ENCODE measurements at places on chromosomes 12 and 14.
A peak's percentile ranks its signal among the peaks of the same experiment; 100 is the strongest.

DNA sequence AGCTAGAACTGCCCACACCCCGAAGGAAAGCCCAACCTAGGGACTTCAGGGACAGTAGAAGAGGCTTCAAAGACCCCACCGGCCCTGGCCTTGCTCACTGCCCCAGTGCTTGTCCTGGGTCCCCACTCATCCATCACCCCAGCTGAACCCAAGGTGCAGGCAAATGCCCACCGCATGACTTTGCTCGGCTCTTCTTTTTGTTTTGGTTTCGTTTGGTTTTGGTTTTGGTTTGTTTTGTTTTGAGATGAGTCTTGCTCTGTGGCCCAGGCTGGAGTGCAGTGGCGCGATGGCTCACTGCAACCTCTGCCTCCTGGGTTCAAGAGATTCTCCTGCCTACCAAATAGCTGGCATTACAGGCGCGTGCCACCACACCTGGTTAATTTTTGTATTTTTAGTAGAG lies 9.0 kb downstream of the CCDC85C start:
- DNase-seq, result peak; percentile 57

DNA sequence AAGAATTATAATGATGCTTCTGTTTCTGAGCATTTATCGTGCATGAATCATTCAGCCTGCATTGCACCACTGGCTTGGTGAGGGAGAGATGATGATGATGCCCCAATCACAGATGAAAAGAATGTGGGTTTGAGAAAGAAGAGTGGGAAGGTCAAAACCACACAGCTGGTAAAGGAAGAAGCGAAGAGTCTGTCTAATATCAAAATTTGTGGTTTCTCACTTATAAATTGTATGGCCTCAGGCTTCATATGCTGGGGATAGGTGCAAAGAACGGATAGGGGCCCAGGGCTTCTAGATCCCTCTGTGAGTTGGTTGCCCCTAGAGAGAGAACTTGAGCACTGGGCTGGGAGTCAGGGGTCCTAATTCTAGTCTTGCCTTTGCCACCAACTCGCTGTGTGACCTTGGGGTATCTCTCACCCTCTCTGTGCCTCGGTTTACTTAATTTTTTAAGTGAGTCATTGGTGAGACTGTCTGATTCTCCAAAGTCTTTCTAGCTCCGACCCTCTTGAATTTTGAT lies 2.2 kb downstream of the OASL start:
- DNase-seq, result peak; percentile 72

GRCh38 chr14:37589715-37590427 lies 5.2 kb downstream of the FOXA1 start:
- no peak for DNase-seq

DNA sequence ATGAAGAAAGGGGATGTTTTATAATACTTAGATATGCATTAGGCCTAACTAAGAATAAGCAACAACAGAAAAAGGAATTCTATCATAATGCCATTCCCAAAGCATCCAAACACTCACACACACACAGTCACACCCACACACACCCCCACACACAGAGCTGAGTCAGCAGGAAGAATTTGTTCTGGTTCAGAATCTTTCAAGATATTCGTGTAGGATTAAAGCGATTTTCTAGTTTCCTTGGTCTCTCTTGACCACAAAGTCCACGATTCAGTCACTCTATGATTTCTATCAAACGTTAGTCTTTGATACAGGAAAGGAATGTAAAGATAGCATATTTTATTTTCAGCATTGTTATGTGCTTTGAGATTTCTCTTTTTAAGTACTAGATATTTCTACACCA lies 382.6 kb upstream of the DCN start:
- DNase-seq, result no peak

DNA sequence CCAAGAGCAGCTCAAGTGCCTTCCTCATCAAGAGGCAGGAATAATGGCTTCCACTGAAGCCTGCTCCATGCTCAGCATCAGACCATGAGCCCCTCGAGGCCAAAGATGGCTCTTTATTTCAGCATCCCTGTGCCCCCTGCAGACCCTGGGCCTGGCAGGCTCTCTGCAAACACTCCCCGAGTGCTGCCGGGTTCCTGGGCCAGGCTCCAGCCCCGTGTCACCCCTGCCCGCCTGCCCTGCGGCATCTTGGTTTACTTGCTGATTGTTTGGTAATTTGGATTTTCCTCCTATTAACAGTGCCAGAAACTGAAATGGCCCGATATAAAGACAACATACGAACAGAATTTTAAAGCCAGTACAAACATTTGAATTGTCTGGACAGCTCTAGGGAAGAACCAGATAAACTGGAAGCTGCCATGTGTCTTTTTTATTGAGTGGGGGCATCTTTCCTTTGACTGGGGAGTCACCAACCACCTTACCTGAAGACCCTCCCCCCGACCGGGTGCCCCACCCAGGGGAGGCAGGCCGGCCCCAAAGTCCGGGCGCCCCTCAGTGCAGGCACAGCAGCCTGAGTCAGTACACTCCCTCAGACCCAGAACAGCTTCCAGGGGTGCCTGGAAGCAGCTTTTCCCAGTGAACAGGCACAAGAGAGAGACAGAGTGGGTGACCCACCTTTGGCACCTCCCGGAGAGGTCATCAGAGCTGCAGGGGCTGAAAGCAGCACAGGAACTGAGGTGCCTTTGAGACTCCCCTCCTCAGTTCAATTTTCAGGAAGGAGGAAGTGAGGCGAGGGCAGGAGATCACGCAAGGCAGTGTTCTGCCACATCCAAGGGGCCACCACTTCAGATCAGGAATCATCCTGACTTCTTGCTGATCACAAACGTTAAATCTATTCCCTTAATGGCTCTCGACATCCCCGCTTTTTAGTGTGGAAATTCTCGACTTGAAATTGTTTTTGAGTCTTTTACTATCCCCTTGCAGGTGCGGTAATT lies 30.6 kb downstream of the ITPK1 start:
- no peak for DNase-seq

DNA sequence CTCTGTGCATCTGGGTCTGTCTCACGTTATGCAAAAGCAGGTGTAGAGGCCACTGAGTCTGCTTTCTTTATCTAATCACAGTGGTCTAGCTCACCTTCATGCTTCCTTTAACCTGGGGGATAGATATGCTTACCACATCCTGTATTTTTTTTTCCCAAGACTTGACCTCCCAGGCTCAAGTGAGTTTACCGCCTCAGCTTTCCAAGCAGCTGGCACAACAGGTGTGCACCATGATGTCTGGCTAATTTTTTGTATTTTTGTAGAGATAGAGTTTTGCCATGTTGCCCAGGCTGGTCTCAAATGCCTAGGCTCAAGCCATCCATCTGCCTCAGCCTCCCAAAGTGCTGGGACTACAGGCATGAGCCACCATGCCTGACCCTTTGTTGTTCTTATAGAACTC lies 236.0 kb downstream of the ATP23 start:
- DNase-seq, result no peak

DNA sequence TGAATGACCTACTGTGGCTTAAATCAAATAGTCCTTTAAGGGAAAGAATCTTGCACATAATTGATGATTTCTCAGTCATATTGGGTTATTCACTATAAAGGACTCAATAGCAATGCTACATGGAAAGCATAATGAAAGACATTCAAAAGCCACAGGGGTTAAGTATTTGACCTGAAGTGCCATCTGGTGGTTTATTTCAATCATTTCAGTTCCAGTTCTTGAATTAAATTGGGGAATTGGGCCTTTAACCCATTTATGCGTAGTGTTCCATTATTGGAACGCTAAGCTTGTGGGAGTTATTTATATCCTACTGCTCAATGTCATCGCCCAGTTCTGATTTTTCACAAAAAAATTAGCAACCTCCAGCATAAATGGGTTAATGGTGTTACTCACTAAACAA lies 41.3 kb upstream of the C12orf71 start:
- peak; percentile 17 for DNase-seq

All from CD4-positive, alpha-beta T cell treated with Interleukin-17A for 1 hour (primary cell).